Cardiac muscle cell (in vitro differentiated cells and primary cell): ENCODE measurements at places on chromosomes 13 and 19. TPM values are rescaled to one million over a fixed set of nuclear protein-coding genes. Genes with fewer than 3 reads are reported as not detected.

DNA sequence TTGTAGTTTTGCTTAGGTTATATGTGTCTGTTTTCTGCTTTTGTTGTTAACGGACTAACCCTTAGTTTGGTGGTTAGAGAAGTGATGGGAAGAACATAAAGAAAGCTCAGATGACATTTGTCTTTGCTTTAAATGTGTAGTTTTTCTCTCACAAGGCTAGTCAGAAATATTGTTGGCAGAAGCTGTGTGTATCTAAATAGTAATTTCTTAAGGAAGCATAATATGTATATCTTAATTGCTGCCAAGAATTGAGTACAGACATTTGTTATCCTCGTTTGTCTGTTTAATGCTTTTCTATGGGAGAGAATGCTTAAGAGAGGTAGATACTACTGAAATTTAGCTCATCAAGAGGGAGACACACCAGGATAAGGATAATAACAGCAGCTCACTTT, 2.7 kb downstream of the RGCC start:
- no peak for DNase-seq

- DNase-seq = no peak
Measured at GRCh38 chr13:80011448-80012212, 329.3 kb downstream of the SPRY2 start.

- DNase-seq = peak; percentile 67
Measured at GRCh38 chr19:28239270-28239669, 973.7 kb downstream of the UQCRFS1 start.

DNA sequence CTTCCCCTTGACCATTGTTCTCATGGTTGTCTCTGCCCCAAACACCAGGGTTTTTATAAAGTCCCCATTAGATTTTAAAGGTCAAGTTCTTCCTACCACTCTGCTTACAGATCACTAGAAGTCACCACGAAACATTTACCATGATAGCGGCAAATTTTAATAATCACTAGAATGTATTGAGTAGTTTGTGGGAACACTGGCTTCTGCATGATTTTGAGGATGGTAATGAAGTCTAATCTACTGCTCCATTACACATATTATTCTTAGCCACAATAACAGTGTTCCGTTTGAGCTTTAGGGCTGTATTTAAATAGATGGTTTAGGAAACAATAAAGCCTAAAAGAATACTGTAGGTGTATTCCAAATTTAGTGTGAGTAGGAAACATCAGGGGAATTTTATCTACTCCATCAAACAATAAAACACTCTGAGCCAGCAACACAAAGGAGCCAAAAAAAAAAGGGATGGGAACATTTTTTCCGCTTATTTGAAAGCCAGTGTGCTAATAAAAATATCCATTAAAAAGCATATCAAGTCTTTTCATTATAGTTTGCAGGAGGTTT, 49.7 kb downstream of the KLF12 start:
- DNase-seq = no peak

GRCh38 chr19:47310819-47311218, 1.2 kb downstream of the C5AR1 start:
- DNase-seq = peak; percentile 52

DNA sequence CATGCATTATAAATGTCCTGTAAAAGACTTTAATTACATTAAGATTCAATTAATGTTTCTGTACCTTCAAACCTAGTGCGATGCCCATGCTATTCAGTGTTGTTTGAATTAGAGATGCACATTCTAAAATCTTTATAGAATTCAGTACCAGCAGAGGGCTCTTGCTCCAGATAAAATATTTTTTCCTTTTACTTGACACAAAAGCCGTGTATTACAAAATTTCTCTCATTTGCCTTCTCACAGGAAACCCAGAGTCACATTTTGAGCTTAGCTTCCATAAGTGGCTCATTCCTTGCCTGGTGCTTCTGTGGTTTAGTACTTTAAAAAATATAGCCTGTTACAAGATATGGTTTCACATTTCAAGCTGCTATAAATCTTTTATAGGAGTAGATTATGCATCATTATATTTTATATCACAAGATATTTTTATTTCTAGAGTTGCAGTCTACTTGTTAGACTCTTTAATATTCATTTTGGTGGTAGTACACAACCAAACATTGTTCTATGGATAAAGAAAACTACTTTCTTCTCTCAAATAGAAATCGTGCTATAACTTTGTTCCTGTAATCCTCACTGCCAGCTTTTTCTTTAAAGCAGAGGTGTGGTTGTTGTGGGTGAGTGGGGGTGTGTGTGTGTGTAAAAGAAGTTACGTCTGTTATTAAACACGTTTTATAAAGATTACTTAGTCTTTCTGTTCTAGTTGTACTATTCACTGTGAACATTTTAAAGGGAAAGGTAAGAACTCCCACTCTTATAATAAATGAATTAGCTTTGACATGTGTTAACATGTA, 101.4 kb downstream of the RNF17 start:
- DNase-seq = peak; percentile 33

Gene LGALS7
- total RNA-seq = not detected in 2 replicates

- no peak for DNase-seq
Measured at GRCh38 chr13:28173793-28174192, 35.4 kb downstream of the PAN3 start.

Gene IFNL3
- total RNA-seq = not detected in 2 replicates

Gene CEACAM20
- total RNA-seq = not detected in 2 replicates

DNA sequence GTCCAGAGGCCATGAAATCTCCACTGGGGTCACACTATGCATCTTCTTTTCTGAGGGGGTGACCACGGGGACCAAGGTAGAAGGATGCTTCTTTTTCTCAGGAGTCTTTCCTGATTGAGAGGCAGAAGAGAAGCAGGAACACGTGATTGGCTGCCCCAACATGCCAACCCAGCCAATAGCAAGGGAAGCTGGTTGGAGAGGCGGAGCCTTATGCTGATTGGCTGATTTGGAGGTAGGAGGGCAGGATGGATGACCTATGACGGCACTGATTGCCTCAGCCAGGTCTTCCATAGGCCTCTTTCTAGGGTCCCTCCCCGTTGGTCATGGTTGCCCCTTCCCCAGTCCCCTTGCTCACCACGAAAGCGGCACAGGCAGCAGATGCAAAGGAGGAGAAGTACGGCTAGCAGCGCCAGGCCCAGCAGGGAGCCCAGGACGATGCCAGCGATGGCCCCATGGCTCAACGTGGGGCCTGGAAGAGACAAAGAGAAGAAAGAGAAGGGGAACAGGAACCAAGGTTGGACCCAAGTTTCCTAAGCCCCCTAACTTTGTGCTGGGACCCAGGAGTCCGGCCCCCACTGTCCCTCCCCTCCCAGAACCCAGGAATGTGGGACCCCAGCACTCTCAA, 8.0 kb downstream of the VSIG10L start:
- no peak for DNase-seq

DNA sequence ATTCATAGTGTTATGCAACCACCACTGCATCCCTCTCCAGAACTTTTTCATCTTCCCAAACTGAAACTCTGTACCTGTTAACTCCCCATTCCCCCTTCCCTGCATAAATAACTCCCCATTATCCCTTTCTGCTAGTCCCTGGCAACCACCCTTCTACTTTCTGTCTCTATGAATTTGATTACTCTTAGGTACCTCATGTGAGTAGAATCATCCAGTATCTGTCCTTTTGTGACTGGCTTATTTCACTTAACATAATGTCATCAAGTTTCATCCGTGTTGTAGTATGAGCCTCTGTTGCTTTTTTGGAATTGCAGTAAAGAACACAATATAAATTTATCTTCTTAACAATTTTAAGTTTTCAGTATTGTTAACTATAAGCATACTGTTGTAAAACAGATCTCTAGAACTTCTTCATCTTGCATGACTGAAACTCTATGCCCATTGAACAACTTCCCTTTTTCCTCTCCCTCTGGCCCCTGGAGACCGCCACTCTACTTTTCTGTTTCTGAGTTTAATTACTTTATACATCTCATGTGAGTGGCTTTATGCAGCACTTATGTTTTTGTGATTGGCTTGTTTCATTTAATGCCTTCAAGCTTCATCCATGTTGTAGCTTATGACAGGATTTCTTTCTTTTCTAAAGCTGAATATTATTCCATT, 87.3 kb upstream of the ABCC4 start:
- no peak for DNase-seq

DNA sequence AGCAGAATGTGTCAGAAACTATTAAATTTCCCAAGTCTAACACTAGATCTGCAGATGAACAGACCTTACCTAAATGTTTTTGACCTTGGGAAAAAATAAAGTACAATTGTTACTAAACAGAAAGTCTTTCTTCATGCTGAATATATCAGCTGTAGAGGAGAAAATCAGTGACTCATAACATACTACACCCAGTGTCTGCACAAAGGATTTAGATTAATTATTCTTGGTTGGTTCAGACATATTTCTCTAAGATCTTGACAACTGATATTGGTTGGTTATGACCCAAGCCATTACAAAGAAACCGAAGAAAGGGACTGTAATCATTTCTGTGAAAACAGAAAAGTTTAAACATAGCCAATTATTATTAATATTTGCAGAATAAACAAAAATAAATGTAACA, 225.1 kb downstream of the HS6ST3 start:
- no peak for DNase-seq

DNA sequence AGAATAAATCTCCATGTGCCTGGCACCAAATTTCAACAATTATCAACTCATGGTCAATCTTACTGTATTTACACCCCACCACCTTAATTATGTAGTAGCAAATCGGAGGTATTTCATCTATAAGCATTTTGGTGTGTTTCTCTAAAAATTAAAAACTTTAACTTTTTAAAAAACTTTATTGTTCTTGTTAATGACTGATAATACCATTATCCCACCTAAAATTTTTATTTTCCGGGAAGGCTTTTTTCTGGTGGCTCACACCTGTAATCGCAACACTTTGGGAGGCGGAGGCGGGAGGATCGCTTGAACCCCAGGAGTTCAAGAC, 453 bp upstream of the PDCD2L start:
- DNase-seq = no peak

DNA sequence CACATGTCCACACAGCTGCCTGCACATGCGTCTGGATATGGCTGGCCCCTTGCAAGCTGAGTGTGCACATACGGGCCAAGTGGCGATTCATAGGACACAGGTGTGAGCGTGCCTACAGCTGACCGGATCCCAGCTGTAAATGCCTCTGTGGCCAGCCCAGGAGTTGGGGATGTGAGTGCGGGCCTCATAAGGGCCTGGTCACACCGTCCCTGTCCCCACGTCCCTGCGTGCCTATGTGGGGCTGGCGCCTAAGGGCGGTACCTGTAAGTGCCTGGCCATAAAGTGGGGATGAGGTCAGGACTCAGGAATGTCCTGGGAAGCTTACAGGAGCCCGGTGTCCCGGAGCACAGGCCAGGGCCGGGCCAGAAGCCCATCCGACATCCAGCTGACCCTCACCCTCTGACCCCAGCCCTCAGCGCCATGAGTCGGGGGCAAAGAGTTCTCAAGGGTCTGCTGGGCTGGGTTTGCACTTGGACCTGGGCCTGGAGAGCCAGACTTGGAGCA, 1.3 kb upstream of the ARHGAP45 start:
- DNase-seq = no peak

DNA sequence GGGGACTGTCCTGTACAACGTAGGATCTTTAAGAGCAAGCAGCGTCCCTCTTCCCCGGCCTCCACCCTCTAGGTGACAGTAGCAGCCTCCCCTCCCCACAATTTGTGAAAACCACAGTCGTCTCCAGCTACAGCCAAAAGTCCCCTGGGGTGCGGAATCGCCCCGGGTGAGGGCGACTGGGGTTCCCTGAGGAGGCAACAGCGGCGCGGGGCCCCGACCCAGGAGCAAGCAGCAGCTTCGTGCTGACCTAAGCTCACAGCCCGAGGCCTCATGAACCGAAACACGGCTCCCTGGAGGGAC, 322 bp downstream of the ZNF558 start:
- no peak for DNase-seq

DNA sequence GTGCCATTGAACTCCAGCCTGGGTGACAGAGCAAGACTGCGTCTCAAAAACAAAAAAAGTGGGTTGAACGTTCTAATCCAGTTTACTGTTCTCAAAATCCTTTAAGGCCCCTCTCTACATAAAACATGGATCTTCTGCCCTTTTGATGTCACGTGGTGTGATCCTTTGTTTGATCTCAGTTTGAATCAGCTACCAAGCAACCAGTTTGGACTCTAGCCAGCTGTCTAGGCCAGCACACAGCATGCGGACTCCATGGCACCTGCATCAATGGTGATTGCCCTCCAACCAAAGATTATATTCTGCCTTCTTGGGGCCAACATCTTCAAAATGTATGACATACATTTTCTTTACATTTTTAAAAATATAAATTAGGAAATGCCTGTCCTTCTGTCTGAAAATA, 365.4 kb downstream of the NDFIP2 start:
- DNase-seq = no peak
